ENCODE measurements at places on chromosomes 3 and 15.

DNA sequence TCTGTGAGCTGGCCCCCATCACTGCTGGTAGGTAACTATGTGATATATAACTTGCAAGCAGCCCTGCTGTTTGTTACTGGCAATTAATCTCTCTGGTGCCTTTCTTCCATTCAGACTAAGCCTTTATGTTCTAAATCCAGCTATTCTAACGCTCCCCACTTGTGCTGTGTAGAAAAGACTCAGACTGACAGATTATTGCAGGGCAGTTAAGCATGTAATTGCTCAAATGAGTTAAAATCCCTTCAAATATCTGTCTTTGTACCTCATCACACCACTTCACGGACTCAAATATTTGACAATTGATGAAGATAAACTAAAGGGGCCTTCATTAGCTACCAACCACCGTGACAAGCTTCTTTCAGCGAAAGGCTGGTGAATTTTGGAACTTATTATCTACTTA, 416.2 kb downstream of the NR2F2 start:
- DNase-seq: peak; percentile 88

GRCh38 chr3:37742121-37742520, 119.6 kb upstream of the CTDSPL start:
- no peak for DNase-seq

GRCh38 chr3:52004163-52004787, 8.6 kb upstream of the RPL29 start:
- peak; percentile 71 for DNase-seq

GRCh38 chr3:134388788-134389485, 14.7 kb upstream of the AMOTL2 start:
- DNase-seq: no peak

- DNase-seq: no peak
Measured at GRCh38 chr3:190543671-190544070, 29.8 kb downstream of the IL1RAP start.

- no peak for DNase-seq
Measured at GRCh38 chr3:43468133-43468532, 153.7 kb downstream of the ANO10 start.

DNA sequence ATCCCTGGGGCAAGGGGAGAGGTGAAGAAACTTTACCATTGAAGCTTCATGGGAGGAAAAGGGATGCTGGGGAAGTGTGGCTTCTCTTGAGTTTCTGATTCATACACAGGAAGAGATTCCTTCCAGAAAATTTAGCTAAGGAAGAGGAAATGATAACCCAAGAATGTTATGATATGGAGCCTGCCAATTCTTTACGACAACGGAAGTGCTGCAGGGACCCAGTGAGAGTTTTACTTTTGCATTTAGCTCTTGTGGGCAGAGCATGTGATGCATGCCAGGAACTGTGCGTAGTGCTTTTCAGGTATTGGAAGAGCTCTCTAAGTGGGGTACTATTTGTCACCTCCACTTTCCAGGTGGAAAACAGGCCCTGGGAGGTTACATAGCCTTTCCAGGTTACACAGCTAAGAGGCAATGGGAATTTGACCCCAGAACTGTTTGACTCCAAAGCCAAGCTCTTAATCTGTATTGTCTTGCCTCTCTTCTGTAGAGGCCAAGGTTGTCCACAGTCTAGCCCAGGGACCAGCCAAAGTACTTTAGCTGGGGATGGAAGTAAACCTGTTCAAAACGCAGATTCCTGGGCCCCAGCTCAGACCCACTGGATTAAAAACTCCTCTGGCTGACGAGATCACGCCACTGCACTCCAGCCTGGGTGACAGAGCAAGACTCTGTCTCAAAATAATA, 23.0 kb downstream of the CMTM7 start:
- no peak for DNase-seq
